ENCODE measurements at places on chromosomes 7 and 10.

DNA sequence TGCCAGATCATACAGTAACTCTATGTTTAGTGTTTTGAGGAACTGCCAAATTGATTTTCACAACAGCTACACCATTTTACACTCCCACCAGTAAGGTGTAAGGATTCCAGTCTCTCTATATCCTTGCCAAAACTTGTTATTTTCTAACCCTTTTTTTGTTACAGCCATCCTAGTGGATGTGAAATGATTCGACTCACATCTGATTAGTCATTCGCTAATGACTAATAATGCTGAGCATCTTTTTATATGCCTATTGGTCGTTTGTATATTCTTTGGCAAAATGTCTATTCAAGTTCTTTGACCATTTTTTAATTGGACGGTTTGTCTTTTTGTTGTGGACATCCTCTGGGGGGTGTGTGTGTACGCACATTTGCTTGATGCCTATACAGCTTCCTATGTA, 142.8 kb downstream of the DGKB start:
- no peak for DNase-seq

GRCh38 chr10:1609648-1609970, 127.7 kb downstream of the ADARB2 start:
- no peak for DNase-seq

GRCh38 chr7:112411186-112411795, 39.0 kb upstream of the IFRD1 start:
- DNase-seq, result no peak

DNA sequence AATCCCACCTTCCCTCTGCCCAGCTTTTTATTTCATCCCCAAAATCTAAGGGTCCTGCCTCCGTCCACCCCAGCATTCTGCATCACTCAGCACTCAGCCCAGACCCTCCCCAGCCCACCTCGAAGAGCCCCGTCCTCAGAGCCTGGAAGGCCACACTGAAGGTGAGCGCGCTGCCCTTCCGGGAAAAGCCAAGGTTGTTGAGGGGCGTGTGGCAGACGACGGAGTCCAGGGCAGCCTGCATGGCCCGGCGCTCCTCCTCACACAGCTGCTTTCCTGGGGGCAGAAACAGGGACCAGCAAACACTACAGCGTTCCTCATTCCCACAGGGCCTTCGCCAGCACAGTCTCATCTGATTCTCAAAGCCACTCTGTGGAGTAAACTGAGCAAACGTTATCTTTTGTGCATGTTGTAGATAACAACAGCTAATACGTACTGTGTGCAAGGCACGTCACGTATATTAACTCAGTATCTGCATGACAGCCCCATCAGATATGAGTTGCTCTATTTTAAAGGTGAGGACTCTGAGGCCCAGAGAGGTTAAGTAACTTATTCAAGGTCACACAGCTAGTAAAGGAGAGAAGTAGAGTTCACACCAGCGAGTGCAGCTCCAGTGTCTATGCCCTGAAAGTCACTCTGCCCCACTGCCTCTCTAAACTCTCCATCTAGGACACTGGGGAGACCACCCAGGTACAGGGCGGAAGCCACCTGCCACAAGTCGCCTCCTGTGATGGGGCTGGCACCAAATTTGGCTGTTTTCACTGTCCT, 2.8 kb downstream of the TRAPPC14 start:
- DNase-seq, result no peak

DNA sequence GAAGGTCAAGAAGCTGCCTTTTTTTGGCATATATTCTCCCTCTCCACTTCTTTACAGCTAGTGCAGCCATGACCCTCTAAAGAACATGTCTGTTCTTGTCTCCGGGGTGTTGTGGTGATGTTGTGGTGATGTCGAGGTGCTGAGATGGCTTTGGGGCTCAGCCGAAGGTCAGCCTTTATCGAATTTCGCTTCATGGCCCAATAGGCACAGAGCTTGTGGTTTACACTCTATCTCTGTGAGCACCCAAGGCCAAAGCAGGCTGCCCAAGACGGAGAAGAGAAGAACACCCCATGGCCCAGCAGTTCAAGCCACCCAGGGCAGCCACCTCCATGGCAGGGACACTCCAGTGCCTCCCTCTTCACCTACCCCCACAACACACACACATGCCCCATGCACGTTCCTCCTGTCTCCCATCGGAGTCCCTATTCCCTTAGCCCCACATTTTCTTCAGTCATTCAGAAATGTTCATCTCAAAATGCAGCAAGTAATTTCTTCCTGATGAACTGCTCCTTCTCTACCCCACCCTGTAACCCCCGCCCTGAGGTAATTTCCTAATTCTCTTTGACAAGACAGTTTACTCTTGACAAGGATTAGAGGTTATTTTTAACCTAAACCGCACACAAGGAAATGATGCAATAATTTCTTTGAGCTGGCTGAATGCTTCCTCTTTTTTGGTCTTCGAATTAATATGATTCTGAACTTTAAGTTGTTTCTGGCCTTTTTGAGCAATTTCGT, 18.6 kb upstream of the ADRB1 start:
- DNase-seq, result no peak

DNA sequence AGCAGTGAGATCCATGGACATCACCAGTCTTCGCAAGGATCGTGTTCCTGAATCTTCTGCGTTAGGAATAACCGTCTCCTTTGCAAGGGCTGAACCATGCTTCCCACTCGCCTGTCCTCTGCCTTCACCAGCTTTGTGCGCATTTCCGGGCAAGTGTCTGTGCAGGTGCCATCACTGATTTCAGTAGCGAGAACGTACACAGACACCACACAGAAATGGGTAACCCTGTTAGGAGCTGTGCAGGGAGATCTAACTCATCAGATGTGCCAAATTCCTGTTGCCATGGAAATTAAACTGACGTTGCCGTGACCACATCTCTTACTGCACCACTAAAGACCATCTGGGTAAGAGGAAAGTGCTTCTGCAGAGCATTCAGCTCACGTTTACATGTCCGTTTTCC, 146.3 kb downstream of the DIP2C start:
- DNase-seq, result no peak

Measured in T-helper 1 cell (primary cell).